Sigmoid colon (tissue), 7 donors: ENCODE measurements at places on chromosomes 16 and 17. TPM values are rescaled to one million over a fixed set of nuclear protein-coding genes. Genes with fewer than 3 reads are reported as not detected.

ZG16 gene
- total RNA-seq: 1.4 TPM

PRCD gene
- total RNA-seq: 1.4 TPM

DNA sequence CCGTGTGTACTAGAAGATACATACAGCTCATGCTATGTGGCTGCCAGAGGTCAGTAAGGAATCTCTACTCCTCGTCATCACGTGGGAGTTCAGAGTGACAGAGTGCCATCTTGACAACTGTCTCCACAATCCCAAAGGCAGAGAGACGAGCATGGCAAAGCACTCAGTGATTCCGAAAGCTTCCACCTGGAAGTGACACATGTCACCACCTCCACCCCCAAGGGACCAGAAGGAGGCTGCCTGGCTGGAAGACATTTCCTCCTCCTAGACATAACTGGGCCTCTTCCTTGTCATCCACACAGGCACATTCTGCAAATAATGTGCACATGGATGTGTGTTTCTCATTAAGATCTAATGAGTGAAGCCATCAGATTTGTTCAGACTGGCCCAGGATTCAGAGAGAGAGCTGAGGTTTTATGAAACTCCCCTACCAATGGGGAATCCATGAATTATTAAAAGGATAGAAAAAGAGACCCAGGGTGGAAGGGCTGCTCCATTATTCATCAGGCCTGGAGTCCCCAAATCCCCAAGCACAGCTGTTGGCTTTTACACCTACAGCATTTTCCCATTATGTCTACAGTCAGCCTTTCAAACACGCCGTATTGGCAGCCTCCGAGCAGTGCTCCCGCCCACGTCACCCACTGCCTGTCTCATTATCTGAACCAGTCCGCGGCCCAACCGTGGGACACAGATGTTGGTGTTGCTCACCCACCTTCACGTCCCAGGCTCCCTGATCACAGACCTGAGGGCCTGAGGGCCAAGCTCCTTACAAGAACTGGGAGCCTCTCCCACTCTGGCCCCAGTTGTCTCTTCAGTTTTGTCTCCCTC, 3.3 kb upstream of the CACNG5 start:
- peak; percentile 50 for DNase-seq

CHMP6 gene
- total RNA-seq: 22.1 TPM

GRCh38 chr16:86508947-86509758, 1.2 kb upstream of the FOXF1 start:
- DNase-seq: peak; percentile 93

DNA sequence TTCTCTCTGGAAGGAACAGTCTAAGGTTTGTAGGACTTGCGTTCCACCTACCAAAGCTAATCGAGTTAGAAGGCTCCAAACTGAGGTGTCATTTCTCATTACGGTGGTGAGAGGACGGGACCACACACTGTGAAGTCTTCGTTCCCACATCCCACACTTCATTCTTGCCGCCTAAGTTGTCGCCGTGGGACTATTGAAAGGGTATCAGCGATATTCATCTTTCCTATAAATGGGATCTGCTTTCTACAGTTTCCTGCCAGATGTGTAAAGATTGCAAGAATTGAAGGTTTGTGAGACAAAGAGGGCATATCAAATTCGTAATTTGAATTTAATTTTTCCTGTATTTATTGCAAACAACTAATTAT, 608 bp upstream of the TRIM37 start:
- DNase-seq: no peak

- DNase-seq: no peak
Observed at GRCh38 chr17:75061618-75062017, 14.6 kb downstream of the KCTD2 start.

DNA sequence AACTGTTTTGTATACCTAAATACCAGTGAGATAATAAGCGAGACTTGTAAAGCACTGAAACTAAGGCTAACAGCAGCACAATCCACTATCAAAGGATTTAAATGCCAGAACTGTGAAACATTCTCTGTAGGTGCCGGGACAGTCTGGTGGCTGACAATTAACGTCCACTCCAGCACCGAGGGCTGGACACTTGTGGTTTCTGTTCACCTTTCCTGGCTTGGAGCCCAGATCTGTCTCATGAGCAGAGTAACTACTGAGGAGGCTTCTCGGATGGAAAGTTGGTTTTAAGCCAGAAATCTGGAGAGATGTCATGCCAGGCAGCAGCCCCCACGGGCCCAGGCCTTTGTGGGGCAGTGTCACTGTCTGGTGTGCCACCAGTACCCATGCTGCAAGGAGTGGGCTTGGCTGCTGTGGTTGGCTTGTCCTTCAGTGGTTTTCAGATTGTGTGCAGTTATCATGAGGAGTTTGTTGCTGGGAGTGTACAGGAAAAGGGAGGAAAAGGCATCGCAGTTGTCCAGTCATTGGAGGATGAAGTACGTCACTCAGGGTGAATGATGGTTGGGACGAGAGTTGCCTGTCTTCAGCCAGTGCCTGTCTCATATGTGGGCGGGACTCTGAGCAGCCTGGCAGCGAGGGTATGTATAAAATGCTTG, 35.5 kb downstream of the UBN1 start:
- no peak for DNase-seq

ROGDI gene
- 56.6 TPM for total RNA-seq

DPEP3 gene
- not detected for total RNA-seq

- DNase-seq: no peak
Observed at GRCh38 chr17:81684442-81684911, 666 bp downstream of the HGS start.

GFAP gene
- total RNA-seq: not detected

CDK5R1 gene
- 1.1 TPM for total RNA-seq

GRCh38 chr16:89921702-89922476, 1.3 kb upstream of the TUBB3 start:
- DNase-seq: peak; percentile 93

DNA sequence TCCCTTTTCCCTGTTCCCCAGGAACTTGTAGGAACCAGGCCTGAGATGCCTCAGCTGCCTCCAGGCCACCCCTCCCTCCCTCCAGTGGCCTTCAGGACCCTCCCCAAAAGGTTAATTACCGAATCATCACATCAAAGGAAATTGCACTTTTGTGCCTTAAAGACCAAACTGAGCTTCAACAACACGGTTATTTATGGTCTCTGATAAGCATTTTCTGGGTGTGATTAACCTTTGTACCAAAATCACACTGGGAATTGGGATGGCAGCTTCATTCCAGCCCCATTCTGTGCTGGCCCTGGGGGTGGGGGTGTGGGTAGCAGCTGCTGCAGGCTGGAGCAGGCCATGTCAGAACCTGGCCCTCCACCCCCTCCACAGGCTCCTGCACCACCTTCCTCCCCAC, 16.7 kb downstream of the CRHR1 start:
- DNase-seq: no peak
